Activated CD8-positive, alpha-beta memory T cell treated with anti-CD3 and anti-CD28 coated beads, Interleukin-2, amount 10 ng/mL, durations not matched to agents 7 days and 5 days (primary cell): ENCODE measurements at places on chromosomes 16 and 17. TPM values are rescaled to one million over a fixed set of nuclear protein-coding genes. Genes with fewer than 3 reads are reported as not detected.
A peak's percentile ranks its signal among the peaks of the same experiment; 100 is the strongest.

DNA sequence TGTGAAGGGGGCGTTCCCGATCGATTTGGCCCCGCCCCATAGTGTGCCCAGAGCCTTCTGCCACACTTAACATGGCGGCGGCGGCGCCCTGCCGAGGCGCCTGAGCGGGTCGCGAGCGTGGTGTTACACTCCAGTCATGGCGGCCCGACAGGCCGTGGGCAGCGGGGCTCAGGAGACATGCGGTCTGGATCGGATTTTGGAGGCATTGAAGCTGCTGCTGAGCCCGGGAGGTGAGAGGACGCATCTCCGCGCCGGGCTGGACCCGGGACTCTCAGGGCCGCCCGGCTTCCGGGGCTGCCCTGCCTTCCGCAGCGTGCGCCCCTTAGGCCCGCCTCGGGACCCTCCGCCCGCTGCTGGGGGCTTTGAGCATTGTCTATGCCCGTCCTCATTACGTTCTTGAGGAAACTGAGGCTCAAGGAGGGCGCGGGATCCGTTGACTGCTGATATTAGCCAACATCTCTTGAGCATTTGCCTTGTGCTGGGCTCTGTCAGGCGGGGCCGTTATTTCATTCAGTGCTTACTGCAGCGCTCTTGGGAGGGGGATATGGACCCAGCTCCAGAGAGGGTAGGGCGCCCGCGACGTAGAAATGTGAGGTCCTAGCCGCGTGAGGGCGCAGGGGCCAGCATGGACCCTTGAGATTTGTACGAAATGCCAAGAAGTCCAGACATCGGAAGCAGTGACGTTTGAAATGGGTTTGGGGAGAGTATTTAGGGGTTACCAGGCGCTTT lies at the start of gene TANGO6:
Gene TANGO6, plus strand, starts transcription at position 50 of the 729 bp plus-strand sequence. Its CDS starts 87 bp downstream, at position 137.
- DNase-seq = peak; percentile 93

- DNase-seq = no peak
Measured at GRCh38 chr17:48064638-48065037, 16.5 kb downstream of the NFE2L1 start.

PTX4 gene
- not detected for total RNA-seq

DNA sequence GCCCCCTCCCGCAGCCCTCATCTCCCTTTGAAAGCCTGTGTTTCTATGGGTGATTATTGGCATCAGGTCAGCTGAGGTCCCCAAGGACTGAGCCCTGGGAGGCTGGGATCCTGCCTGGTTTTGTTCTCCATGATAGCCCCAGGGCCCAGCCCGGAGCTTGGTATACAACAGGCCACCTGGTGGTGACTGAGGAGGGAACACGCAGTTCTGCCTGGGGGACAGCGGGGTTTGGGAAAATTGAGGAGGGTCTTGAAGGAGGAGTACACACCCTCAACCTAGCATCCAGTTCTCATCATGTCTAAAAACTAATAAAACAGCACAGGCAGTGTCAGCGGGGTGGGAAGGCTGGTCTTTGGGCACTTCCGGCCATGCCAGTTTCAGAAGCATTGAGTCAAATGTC lies 335.1 kb downstream of the CPPED1 start:
- no peak for DNase-seq

GRCh38 chr16:30075503-30076275 lies at the start of gene PPP4C:
Gene PPP4C, plus strand, starts transcription at chr16:30075994. Its CDS starts 384 bp downstream, at chr16:30076378.
- peak; percentile 95 for DNase-seq

CCDC200 gene
- total RNA-seq = not detected

DNA sequence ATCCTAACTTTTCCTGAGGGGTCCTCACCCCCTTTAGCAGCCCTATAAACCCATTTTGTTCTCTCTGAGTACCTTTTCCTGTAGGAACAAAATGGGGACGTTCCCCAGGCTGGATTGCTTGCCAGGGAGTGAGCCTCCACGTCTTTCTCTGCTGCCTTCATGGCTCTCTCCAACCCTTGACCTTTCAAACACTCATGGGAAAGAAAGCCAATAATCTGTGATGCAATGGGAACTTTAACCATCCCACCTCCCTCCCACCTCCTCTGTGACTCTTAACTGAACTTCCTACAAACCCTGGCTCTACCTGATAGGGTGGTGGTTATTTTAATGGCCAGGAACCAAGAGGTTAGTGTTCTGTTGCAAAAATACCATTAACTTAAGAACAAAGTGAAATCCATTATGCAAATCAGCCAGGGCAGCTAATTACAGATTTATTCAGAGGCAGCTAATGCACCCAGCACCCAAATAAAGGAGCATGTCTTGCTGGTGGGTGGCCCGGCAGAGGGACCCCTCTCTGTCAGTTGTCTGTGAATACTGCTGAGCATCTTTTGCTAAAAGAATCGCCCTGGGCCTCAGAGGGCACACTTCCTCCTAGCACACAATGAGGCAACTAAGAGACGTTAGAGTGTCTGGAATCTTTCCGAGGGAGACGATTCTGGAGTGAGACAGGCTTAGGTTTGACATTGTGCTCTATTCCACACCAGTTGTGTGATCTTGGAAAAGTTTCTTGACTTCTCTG lies 3.0 kb downstream of the PIPOX start:
- DNase-seq = no peak

CHST6 gene
- total RNA-seq = 0.05 TPM

TTYH2 gene
- total RNA-seq = 7.1 TPM

DNA sequence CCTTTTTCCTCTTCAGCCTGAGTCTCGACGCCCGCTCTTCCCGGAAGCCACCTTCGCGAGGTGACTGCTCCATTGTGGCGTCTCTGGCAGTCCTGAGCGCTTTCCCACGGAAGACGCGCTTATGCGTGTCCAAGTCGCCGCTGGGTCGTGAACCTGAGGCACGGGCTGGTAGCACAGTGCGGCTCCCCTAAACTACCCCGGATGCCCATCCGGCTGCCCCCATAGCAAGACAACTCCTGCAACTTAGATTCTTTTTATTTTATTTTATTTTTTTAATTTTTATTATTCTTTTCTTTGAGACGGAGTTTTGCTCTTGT lies 2.1 kb upstream of the ESRP2 start:
- DNase-seq = no peak

C16orf92 gene
- total RNA-seq = not detected

KRTAP4-3 gene
- total RNA-seq = not detected

ATP2A1 gene
- total RNA-seq = 3.4 TPM

DNA sequence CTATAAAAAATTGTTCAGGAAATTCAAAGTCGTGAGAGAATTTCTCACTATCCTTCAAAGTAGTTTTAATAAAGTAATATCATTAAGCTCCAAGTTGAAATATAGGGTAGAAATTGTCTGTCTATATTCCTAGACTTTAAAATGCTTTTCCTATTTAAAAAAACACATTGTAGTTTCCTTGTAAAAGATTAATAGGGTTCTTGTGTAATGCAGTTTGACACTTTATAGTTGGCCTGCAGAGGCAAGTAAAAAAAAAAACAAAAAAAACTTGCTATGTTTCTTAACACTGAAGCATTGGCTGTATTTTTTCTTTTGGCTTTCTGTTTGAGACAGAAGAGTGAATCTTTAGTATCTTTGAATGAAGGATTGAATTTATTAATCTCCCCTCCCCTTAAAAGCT lies 17.4 kb downstream of the CPD start:
- no peak for DNase-seq

- no peak for DNase-seq
Measured at GRCh38 chr16:27779641-27780164, 229.8 kb downstream of the KATNIP start.

DNA sequence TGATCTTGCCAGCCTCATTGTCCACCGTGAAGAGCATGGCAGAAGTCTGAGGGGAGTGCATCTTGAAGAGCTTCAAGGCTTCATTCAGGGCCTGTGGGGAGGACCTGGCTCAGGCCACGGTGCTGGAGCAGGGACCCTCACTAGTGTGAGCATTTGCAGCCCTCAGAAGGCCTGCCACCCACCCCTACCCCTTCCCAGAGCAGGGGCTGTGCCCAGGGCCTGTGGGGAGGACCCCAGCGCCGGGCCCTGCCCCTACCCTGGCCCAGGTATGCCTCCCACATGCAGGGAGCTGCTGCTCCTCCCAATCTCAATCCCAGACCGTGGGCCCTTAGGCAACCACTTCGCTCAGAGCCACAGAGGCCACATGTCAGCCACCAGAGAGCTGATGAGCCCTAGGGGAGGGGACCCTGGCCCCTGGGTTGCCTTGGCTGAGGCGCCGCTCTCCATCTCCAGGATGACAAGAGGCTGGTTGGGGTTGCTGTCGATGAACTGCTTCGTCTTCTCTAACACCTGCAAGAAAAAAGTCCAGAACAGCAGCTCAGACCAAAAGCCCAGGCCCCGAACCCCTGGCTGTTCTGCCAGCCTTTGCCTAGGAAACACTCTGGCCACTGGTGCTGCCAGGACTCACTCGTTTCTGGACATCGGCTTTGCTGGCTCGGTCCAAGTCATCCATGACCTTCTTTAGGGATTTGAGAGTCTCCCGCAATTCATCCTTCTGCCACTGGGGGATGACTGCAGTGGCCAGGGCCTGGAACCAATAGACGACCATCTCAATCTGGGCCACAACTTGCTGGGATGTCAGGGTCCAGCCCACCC lies 1.8 kb upstream of the EXOSC6 start:
- peak; percentile 56 for DNase-seq

DNA sequence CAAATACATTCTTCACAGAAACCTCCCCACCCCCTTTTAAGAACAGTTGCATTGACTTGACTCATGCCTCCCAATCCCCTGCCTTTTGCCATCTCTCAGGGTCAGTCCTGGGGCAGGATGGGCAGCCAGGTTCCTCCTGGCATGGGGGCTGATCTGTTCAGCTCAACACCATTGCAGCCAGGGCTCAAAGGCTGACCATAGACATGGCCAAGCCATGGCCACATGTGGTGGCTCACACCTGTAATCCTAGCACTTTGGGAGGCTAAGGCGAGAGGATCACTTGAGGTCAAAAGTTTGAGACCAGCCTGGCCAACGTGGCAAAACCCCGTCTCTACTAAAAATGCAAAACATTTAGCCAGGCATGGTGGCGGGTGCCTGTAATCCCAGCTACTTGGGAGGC lies 14.1 kb downstream of the ATP2C2 start:
- DNase-seq = no peak

- DNase-seq = no peak
Measured at GRCh38 chr16:24646646-24646995, 82.8 kb upstream of the TNRC6A start.

GRCh38 chr16:1834096-1834495 lies 7.1 kb downstream of the FAHD1 start:
- DNase-seq = no peak

- no peak for DNase-seq
Measured at GRCh38 chr17:50429793-50430192, 3.8 kb downstream of the ACSF2 start.
